ENCODE measurements at places on chromosomes 2 and 18.

- DNase-seq: no peak
Measured at GRCh38 chr18:44824884-44825283, 144.2 kb downstream of the SETBP1 start.

GRCh38 chr2:80028584-80028983, 276.0 kb downstream of the LRRTM1 start:
- no peak for DNase-seq

- no peak for DNase-seq
Measured at GRCh38 chr18:50509012-50509411, 50.9 kb upstream of the MAPK4 start.

- no peak for DNase-seq
Measured at GRCh38 chr2:95024960-95025405, 525 bp upstream of the MAL start.

DNA sequence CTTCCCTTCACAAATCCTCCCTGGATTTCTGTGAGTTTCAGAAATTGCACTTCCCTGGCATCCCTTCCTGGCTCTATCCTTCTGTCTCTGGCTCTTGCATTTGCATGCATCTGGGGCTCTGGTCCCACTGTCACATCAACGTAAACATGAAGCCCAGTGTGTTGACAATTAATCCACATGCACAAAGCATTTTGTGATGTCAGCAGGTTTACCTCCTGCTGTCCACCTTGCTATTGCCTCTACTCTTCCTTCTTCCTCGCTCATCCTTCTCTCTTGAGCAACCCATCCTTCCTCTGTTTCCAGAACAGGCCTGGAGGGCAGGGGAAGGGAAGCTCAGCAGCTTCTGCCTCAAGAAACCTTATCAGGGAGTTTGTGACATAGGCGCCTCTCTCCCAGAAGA, 111.7 kb upstream of the ATP5MC3 start:
- no peak for DNase-seq

DNA sequence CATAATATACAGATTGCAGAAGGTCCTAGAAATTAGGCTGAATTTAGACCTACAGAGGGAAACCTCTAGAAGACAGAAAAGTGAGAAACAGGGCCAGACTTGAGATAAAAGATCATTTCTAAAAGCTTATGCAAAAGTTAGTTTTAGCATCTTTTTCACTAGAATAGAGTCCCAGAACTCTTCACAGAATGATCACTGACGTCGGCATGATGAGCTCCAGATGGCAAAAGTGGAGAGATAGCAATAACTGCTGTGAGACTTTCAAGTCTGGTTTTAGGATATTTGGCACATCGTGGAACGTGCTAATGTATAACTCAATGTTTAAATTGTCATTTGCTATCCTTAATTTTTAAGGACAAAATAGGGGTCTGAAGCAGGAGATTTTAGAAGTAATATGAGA, 1050.7 kb upstream of the CELF4 start:
- no peak for DNase-seq

GRCh38 chr2:39429746-39430145, 7.3 kb downstream of the MAP4K3 start:
- no peak for DNase-seq

GRCh38 chr2:100286318-100286717, 36.0 kb downstream of the LONRF2 start:
- no peak for DNase-seq

DNA sequence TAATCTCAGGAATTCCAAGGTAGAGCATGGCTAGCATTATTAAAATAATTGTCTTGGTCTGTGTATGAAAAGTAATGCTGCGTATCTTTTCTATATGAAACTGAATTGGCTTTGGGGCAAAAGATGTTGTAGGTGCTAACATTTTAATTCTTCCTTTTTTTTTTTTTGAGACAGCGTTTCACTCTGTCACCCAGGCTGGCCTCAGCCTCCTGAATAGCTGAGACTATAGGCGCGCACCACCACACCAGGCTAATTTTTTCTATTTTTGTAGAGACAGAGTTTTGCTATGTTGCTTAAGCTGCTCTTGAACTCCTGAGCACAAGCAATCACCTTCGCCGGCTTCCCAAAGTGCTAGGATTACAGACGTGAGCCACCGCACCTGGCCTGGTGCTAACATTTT, 172.6 kb upstream of the STON1 start:
- no peak for DNase-seq

GRCh38 chr2:12070153-12070552, 323.7 kb downstream of the LPIN1 start:
- no peak for DNase-seq

- DNase-seq: no peak
Measured at GRCh38 chr2:3251946-3252345, 125.7 kb downstream of the EIPR1 start.

- DNase-seq: no peak
Measured at GRCh38 chr2:7052404-7052803, 135.2 kb downstream of the RNF144A start.

DNA sequence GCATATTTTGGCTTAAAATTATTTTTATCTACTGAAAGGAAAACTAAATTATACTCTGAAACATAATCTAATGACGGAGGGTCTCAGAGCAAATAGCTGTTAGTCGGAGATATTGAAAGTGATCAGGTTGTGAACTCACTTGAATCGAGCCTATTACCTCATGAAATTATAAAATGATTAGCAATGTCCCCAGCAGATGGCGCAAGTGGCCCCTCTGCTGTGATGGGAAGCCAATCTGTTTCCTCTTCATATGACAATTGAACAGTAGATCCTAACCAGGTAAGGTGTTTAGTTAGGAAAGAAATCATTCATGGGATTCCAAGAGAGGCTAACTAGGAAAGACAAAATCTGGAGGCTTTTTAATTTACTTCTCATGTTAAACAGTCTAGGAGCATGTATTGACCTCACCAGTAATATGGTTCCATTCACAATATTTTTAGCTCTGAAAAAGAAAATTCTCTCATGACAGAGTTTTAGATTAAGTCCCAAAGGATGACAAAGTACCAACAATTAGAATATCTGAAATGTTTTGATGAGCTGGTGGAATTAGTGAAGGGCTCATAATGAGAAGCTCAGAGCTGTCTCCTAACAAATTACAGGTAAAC, 29.9 kb upstream of the MPPE1 start:
- DNase-seq: peak; percentile 75

GRCh38 chr18:2515171-2515787, 56.0 kb downstream of the METTL4 start:
- no peak for DNase-seq

DNA sequence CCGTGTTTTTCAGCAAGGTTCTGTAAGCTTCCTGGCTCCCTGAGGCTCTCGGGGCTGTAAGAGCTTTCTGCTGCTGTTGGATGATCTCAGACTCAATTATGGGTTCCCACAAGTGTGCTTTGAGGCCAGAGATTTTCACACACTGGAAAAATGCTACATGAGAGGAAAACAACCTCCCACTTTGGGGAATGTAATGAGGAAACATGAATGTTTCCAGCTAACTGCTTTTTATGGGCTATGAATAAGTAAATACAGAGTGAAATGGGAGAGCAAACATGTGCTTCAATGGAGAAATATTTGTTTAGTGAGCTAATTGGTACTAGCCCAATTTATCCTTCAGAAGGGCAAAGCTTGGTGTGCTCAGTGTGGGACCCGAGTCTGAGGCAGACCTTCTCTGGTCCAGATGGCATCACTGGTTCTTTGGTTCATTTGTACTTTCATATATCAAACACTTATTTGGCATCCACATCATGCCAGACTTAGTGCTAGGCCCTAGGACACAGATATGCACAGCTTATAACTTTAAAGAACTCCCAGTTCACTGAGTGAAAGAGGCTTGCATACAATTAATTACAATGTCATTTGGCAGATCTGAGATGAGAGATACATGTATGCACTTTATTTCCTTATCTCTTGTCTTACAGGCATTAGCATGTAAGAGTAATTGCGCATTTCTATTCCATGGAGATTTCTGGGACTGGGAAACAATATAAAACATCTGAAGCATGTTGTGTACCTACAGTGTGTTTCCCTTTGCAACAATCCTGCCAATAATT, 248.8 kb downstream of the RDH14 start:
- no peak for DNase-seq

DNA sequence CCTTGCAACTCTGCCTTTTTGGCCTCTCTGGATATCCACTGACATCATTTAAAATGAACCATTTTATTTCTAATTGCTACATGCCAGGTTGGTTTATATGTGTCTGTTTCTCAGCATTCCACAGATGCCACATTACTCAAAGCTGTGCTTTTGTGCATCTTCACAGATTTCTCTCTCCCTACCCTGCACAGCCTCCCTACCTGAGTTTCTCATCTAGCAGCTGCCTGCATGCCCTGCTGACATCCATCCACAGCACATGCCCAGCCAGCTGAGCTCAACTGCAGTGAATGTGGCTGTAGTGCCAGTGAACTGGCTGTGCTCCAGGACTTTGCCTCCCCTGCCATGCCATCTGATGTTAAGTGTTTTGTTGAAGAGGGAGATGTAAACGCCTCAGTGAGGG, 44.5 kb downstream of the PKP4 start:
- peak; percentile 55 for DNase-seq

- DNase-seq: no peak
Measured at GRCh38 chr2:12897181-12897580, 180.4 kb downstream of the TRIB2 start.

GRCh38 chr2:28035816-28036215, 145.3 kb downstream of the BABAM2 start:
- DNase-seq: no peak

- DNase-seq: no peak
Measured at GRCh38 chr18:71114550-71115210, 825.8 kb downstream of the SOCS6 start.

DNA sequence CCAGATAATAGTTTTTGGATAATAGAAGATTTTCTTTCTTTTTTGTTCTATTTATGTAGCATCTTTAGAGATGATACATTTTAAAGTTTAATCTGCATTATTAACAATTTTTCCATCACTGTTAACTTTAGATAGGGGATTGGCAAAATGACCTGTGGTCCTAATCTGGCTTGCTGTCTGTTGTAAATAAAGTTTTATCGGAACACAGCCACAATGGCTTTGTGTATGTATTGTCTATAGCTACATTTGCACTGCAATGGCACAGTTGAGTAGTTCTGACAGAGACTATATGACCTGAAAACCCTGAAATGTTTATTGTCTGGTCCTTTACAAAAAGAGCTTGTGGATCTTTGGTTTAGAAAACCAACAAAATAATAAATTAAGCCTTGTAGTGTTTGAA, 97.0 kb upstream of the CERS6 start:
- no peak for DNase-seq

DNA sequence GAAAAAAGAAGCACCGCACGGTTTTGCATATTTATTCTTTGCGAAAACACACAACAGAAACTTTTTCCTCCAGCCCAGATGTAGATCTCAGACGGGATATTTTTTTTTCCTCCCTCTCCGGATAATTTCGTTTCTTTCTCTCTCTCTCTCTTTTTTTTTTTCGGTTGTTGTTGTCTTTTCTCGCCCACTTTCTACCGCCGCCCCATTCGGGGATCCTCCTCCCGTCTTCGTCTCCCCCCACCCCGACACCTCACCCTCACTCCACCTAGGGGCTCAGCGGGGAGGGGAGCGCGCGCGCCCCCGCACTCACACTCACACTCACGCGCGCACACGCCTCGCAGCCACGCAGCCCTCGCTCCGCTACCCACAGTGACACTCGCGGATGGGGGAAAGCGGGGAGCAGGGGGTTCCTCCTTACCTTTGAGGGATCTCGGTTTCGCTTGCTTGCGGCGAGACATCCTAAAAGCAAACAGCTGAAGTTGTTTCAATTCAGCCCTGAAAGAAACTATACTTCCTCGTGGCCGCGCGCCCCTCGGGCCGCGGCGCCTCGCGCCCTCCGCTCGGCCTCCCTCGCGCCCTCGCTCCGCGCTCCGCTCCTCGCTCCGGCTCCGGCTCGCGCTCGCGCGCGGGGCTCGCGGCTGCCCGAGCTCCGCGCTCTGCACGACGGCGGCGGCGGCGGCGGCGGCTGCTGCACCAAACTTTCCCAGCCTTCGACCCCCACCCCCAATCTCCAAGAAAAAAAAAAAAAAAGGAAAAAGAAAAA, 1.3 kb downstream of the ZNF521 start:
- peak; percentile 58 for DNase-seq
